ENCODE measurements at places on chromosomes 1 and 21.

DNA sequence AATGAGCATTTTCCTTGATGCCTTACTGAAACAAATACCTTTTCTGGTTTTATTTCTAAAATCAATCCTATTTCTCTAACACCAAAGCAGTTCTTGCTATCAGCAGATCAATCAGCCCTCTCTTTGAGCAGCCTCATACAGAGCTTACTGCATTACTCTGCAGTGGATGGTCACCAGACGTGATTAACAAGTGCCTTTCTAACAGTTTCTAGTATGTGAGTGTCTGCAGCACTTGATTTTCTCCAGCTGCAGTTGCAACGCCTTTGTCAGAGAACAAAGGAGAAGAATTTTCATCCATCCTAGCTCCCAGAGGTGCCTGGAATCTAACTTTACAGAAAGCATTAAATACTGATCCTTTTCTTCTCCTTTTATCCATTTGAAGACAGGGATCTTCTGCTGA is 177.3 kb upstream of the SGIP1 start:
- H3K4me3 ChIP-seq: peak overlapping the region; percentile 56
- peak overlapping the region; percentile 40 for H3K27ac ChIP-seq
- peaks cover 32% of the 10 kb centered on the region for H3K4me1 ChIP-seq

- H3K4me3 ChIP-seq: no peak overlapping the region
- no peaks in the 10 kb centered on the region for H3K27me3 ChIP-seq
- no peaks in the 10 kb centered on the region for H3K36me3 ChIP-seq
- DNase-seq: peak; percentile 57
Observed at GRCh38 chr1:190258003-190258402, 219.7 kb downstream of the BRINP3 start.

- no peaks in the 10 kb centered on the region for H3K36me3 ChIP-seq
- H3K27me3 ChIP-seq: no peaks in the 10 kb centered on the region
- H3K27ac ChIP-seq: no peak overlapping the region
- no peak overlapping the region for H3K4me3 ChIP-seq
Observed at GRCh38 chr1:85195703-85196102, 5.1 kb downstream of the SYDE2 start.

- no peak overlapping the region for H3K27ac ChIP-seq
- H3K4me1 ChIP-seq: peaks cover 3% of the 10 kb centered on the region
- no peaks in the 10 kb centered on the region for H3K27me3 ChIP-seq
- H3K36me3 ChIP-seq: no peaks in the 10 kb centered on the region
- peak; percentile 89 for DNase-seq
Observed at GRCh38 chr1:59072583-59072947, 224.3 kb upstream of the FGGY start.

DNA sequence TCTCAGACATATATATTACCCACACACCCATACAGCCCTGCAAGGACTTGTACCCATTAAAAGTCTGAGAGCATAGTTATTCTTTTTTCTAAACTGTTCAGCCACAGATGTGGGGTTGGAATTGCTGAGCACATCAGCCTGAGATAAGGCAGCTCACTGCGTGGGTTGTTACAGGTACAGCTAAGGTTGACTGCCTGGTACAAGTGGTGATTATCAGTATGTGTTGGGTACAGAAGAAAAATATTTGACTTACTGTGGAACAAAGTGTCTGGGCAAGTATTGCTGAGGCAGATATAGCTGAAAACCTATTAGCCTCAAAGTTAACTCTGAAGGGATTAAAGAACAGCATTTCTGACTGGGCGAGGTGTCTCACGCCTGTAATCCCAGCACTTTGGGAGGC is 5.0 kb downstream of the STX12 start:
- H3K4me1 ChIP-seq: peaks cover 6% of the 10 kb centered on the region
- no peak overlapping the region for H3K4me3 ChIP-seq
- no peak for DNase-seq
- peaks cover 16% of the 10 kb centered on the region for H3K36me3 ChIP-seq
- H3K27ac ChIP-seq: no peak overlapping the region
- no peaks in the 10 kb centered on the region for H3K27me3 ChIP-seq
